DMS 273 treated with DMSO at 0.1 percent for 48 hours (cell line): ENCODE measurements at places on chromosomes 6 and 20.

DNA sequence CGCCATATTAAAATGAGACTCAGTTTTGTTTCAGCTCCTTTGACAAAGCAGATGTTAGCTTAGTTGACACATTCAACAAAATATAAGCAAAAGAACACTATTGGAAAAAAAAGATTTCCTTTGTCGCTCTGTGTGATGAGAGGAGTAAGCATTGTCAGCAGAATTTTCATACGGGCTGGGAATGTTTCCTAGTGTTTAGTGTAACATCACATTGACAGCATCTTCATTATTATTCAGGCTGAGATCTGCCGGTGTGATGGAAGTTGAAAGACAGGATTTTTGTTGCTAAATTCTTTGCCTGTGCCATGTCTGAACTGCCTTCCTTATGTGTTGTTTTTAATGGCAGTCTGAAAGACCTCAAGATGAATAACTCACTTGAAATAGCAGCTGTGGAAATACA is 49.1 kb downstream of the GRM1 start:
- DNase-seq, result no peak

- no peak for DNase-seq
These were observed 46.4 kb upstream of the CAP2 start for GRCh38 chr6:17347012-17347411.

DNA sequence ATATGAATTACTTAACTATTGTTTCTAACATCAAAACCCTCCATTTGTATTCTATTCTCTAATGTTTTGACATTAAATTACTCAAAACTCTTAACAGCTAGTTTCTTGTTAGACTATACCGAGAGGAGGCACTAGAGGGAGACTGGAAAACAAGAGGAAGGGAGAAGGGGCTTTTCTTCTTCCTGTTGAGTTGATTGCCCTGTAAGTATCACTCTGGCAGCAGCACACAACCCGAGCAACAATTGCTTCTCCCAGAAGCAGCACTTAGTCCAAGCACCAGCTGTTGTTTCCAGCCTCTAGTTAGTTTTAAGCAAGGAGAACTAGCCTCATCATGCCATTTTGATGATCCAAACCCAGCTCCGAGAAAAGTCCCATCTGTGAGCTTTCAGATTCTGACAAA is 603.8 kb downstream of the PRKN start:
- peak; percentile 38 for DNase-seq

GRCh38 chr6:106417572-106418147 is 57.1 kb downstream of the CRYBG1 start:
- DNase-seq, result no peak

GRCh38 chr6:89495961-89496535 is 63.1 kb downstream of the ANKRD6 start:
- DNase-seq, result no peak

DNA sequence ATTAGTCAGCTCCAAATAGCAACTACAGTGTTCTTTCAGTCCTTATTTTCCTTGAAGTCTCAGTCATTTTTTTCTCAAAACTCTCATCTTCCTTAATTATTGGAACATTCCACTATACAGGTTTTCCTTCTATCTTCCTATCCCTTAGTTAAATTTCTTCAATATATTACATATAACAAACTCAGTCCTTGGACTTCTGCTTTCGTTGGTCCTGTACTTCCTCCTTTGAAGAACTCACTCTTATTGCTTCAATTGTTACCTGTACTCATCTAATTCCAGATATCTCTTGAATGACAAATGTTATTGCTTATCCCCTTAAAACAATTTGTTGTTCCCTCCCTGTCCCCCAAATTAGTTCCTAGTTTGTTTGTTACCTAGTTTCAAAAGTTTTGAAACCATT is 67.7 kb upstream of the NOTCH4 start:
- no peak for DNase-seq

GRCh38 chr6:106975738-106976064 is 1.2 kb upstream of the CD24 start:
- no peak for DNase-seq

DNA sequence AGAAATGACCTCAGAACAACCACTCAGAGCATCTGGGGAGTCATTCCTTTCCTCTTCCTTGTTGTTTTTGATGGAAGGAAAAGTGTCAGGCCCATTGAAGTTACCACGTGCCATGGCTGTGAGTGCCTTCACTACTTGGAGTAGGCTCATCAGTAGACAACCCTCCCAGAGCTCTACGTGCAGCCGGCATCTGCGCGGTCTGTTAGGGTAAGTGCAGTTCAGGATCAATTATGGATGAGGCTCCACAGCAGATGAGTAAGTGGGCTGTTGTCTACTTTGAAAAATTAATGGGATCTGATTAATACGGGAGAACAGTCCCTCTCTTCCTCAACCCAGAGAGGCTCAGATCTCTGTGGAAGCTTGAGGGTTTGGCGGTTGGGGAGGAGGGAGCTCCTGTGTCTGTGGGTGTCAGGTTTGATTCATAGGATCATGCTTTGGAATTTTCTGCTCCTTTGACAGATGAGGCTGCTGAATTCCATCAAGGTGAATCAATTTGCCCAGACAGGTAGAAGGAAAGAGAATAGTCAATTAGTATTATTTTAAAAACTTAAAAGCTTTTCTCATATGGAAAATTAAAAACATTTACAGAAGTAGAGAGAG is 93.8 kb upstream of the TOX2 start:
- DNase-seq, result no peak

- DNase-seq, result no peak
These were observed 15.8 kb upstream of the ENPP5 start for GRCh38 chr6:46186583-46186982.

GRCh38 chr6:103396768-103397167 is 1463.0 kb downstream of the HACE1 start:
- no peak for DNase-seq

GRCh38 chr20:44011251-44011940 is 96.7 kb downstream of the TOX2 start:
- no peak for DNase-seq
